Neural crest cell (in vitro differentiated cells): ENCODE measurements at places on chromosomes 16 and 17. TPM values are rescaled to one million over a fixed set of nuclear protein-coding genes. Genes with fewer than 3 reads are reported as not detected.

- no peak overlapping the region for H3K27ac ChIP-seq
- no peak overlapping the region for H3K4me3 ChIP-seq
Measured at GRCh38 chr16:31569360-31569717, 41.6 kb downstream of the AHSP start.

DNA sequence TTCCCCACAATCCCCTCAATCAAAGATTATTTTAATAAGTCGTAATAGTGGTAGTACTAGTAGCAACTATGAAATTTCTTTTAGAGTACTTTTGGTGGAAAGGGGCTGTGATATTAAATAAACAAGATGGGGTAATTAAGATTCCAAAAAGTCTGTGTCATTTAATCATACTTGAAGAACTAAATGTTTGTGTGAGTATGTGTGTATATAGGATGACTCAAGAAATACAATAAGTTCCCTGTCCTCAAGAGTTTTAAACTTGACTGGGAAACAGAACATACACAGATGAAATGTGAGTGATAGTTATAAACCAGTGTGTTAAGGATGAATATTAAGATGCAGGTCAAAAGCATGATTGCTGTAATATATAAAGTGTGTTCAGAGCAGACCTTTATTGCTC lies 2.3 kb downstream of the ALDH3A2 start:
- H3K4me3 ChIP-seq: peak overlapping the region; percentile 79
- no peaks in the 10 kb centered on the region for H3K27me3 ChIP-seq
- no peak overlapping the region for H3K27ac ChIP-seq
- DNase-seq: no peak

KRTAP4-1 gene
- total RNA-seq: not detected in 2 replicates

- H3K27ac ChIP-seq: peak overlapping the region; percentile 98
- no peaks in the 10 kb centered on the region for H3K27me3 ChIP-seq
- H3K4me3 ChIP-seq: peak overlapping the region; percentile 77
- H3K4me1 ChIP-seq: peaks cover 89% of the 10 kb centered on the region
- DNase-seq: peak; percentile 49
Measured at GRCh38 chr17:57406131-57406980, 150.0 kb downstream of the MSI2 start.

GRCh38 chr17:49748791-49749190 lies 15.1 kb downstream of the FAM117A start:
- no peaks in the 10 kb centered on the region for H3K36me3 ChIP-seq
- no peak for DNase-seq
- H3K27me3 ChIP-seq: no peaks in the 10 kb centered on the region
- H3K4me3 ChIP-seq: no peak overlapping the region
- no peak overlapping the region for H3K27ac ChIP-seq

GRCh38 chr17:18044609-18045008 lies 5.4 kb downstream of the GID4 start:
- H3K4me3 ChIP-seq: no peak overlapping the region
- no peaks in the 10 kb centered on the region for H3K27me3 ChIP-seq
- peaks cover 6% of the 10 kb centered on the region for H3K36me3 ChIP-seq
- no peak overlapping the region for H3K27ac ChIP-seq

TNK1 gene
- total RNA-seq: 0.21 and 0.43 TPM in 2 replicates
